Large intestine (tissue), 12 donors: ENCODE measurements at places on chromosomes 2 and 18.

GRCh38 chr18:50099725-50100407 is 95.1 kb downstream of the MYO5B start:
- DNase-seq = peak; percentile 50

- DNase-seq = peak; percentile 82
Measured at GRCh38 chr18:45617284-45617683, 2.0 kb downstream of the SLC14A2 start.

GRCh38 chr2:26900831-26901321 is 52.9 kb downstream of the DPYSL5 start:
- no peak for DNase-seq

GRCh38 chr18:56873441-56874140 is 222.4 kb downstream of the WDR7 start:
- peak; percentile 72 for DNase-seq

DNA sequence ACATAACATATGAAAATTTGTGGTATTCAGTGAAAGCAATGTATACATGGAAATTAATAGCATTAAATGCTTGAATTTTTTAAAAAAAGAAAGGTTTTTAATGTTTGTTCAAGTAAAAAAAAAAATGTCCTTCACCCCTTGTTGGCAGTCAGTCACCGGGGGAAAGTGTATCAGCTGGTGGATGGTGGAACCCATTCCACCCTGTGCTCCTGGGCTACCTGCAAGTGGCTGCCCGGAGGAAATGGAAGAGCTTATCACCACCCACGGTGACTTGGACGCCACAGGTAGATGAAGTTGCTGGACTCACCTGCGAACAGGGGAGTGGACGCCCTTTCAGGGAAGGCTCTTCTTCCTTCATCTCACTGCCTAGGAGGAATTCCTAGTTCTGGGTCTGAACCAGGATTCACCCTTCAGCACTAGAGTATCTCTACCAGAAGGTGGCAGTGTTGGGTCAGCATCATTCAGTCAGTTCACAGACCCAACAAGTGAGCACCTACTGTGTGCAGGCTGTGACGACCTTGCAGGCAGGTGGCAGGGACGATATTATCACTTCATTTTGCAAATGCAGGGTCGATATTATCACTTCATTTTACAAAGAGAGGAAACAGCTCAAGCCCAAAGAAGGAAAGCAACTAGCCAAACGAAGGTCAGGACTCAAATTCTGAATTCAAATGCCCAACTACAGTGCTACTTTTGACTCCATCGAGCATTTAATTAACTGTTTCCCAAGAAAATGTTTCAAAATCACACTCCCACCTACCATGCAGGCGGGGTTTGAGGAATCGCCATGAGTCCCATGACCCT is 35.8 kb downstream of the CIB4 start:
- DNase-seq = no peak

- DNase-seq = no peak
Measured at GRCh38 chr2:28527196-28527595, 31.3 kb downstream of the PLB1 start.

DNA sequence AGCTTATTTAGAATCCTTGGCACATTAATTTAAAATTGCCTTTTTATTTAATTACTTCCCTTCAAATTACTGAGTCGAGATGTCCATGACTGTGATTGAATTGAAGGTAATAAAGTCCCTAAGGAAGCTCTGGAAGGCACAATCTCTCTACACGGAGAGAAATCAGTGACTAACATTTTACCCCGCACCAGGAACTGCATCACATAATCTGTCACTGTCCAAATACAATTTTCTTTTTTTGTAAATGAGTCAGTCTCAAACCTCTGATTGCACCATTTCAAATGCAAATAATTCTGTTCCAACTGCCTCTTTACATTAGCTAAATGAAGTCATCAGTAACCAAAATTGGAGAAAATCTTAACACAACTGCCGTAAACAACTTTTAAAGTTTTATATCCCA is 311.9 kb downstream of the CCDC178 start:
- no peak for DNase-seq

DNA sequence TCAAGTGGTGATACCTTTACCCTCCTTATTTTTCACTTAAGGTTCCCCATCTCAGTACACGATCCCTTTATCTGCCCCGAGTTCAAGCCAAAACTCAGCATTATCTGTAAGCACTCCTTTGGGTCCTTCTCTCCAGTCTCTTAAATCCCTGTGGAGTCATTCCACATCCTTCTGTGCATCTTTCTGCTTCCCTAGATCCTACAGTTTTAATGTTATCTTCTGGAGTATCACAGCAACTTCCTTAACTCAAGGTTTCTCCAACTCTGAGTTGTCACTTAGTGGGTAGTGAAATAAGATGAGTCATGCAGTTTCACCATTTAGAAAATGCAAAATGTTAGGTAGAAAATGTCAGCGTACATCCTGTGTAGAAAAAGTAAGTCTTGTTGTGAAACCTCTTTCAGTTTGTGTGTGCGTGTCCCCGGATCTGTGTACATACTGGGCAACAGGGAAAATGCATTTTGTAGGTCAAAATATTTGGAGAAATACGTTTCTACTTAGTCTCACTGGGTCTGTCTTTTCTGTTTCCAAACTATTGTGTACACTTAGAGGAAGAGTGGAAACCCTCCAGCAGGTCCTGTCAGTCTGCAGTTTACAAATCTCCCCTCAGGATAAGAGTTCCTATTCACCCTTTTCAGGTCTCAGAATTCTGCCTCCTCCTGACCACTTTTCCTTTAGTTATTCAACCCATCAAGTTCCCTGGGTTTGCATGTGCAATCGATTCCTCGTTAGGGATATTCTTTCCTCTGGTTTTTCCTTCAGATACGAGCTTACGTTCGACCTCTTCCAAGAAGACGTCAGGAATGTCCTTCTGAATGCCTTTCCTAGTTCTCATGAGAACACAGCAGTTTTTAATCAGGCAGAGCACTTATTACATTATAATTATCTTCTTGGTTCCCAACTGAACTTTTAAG is 154.8 kb downstream of the TGIF1 start:
- DNase-seq = no peak

- no peak for DNase-seq
Measured at GRCh38 chr2:45690231-45690630, 38.8 kb downstream of the PRKCE start.

DNA sequence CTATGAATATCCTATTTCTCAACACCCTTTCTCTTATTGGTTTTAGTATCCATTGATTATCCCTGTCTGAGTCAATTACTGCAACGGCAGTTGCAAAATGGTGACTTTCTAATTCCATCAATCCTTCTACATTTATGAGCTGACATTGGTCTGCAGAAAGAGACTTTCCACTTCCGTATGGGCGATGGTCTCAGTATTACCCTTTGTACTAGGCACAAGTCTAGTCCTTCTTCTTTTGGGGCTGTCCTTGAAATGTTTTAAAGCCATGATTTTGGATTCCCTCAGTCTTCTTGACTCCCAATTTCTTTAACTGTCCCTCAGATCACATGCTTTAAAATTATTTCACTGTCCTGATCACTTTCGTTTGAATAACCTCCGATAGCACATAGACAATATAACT is 32.7 kb upstream of the SOCS6 start:
- no peak for DNase-seq

GRCh38 chr2:240582781-240583180 is 3.8 kb upstream of the CAPN10 start:
- DNase-seq = no peak

GRCh38 chr2:239919774-239920692 is 105.1 kb downstream of the NDUFA10 start:
- no peak for DNase-seq

GRCh38 chr2:33634261-33634910 is 35.3 kb upstream of the FAM98A start:
- no peak for DNase-seq

GRCh38 chr2:36485521-36485920 is 112.4 kb downstream of the FEZ2 start:
- peak; percentile 29 for DNase-seq

GRCh38 chr2:212722046-212722445 is 183.4 kb upstream of the ERBB4 start:
- DNase-seq = no peak

DNA sequence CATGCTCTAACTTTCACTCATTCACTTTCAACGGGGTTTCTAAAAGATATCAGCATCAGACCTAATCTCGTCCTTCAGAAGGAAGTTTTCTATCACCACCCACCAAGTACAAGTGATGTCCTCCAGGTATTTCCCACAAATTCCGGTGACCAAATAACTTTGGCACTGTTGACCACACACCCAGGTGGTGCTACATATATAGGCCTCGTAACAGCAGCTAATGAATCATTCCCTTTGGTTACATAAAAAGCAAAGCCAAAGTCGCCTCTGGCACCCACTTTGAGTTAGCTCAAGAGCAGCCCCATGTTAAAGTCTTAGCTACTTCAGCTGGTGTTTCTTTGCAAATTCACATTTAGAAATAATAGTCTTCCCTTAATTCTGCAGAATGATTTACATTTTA is 138.2 kb upstream of the OSR1 start:
- no peak for DNase-seq

GRCh38 chr2:195151711-195152110 is 505.3 kb upstream of the SLC39A10 start:
- no peak for DNase-seq

GRCh38 chr18:55920063-55920462 is 332.1 kb upstream of the TCF4 start:
- DNase-seq = no peak

- no peak for DNase-seq
Measured at GRCh38 chr2:128922154-128922553, 603.5 kb upstream of the HS6ST1 start.

GRCh38 chr2:86518481-86518880 is 44.8 kb downstream of the CHMP3 start:
- no peak for DNase-seq

- no peak for DNase-seq
Measured at GRCh38 chr2:16737812-16738211, 72.2 kb upstream of the CYRIA start.

- no peak for DNase-seq
Measured at GRCh38 chr2:191756761-191757160, 78.8 kb downstream of the NABP1 start.

GRCh38 chr2:23385351-23385747 is 370 bp downstream of the KLHL29 start:
- DNase-seq = no peak

GRCh38 chr2:29059624-29060023 is 14.7 kb downstream of the PCARE start:
- DNase-seq = no peak

DNA sequence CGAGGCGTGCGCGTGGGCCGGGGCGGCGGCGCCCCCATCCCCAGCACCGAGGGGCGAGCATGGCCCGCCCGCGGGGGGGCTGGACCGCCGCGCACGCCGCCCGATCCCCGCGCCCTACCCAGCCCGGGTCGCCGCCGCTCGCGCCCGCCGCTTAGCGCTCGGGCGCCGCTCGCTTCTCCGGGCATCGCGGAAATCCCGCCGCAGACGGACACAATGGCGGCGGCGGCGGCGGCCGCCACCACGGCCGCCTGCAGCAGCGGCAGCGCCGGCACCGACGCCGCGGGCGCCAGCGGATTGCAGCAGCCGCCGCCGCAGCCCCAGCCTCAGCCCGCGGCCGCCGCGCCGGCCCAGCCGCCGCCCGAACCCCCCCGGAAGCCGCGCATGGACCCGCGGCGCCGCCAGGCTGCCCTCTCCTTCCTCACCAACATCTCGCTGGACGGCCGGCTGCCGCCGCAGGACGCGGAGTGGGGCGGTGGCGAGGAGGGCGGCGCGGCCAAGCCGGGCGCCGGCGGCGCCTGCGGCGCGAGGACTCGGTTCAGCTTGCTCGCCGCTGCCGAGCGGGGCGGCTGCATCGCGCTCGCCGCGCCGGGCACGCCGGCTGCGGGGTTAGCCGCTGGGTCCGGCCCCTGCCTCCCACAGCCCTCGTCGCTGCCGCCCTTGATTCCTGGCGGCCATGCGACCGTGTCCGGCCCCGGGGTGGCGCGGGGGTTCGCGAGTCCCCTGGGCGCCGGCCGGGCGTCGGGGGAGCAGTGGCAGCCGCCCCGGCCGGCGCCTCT is 453 bp downstream of the CABLES1 start:
- DNase-seq = no peak

DNA sequence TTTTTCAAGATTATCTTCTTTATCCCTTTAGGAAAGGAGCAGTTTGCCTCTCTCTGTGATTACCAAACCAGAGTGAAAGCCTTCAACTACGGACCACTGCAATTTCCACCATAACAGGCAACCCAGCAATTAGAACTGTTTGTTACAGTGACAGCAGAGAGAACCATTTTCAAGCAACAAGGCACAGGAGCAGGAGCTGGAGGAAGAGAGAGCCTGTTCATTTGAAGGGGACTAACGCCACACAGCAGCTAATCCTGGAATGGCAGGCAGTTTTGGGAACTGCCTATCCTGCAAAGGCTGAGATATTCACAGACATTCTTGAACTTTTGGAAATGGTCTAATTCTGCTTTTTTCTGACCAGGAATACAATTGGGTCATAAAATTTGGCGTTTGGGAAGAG is 1541.9 kb upstream of the PIK3C3 start:
- peak; percentile 12 for DNase-seq

GRCh38 chr2:86035883-86036668 is 69.6 kb downstream of the POLR1A start:
- peak; percentile 58 for DNase-seq

GRCh38 chr2:239496700-239497099 is 95.9 kb upstream of the HDAC4 start:
- DNase-seq = no peak

- no peak for DNase-seq
Measured at GRCh38 chr2:155060896-155061295, 362.4 kb downstream of the KCNJ3 start.

GRCh38 chr2:220127876-220128275 is 500.4 kb downstream of the SLC4A3 start:
- no peak for DNase-seq

DNA sequence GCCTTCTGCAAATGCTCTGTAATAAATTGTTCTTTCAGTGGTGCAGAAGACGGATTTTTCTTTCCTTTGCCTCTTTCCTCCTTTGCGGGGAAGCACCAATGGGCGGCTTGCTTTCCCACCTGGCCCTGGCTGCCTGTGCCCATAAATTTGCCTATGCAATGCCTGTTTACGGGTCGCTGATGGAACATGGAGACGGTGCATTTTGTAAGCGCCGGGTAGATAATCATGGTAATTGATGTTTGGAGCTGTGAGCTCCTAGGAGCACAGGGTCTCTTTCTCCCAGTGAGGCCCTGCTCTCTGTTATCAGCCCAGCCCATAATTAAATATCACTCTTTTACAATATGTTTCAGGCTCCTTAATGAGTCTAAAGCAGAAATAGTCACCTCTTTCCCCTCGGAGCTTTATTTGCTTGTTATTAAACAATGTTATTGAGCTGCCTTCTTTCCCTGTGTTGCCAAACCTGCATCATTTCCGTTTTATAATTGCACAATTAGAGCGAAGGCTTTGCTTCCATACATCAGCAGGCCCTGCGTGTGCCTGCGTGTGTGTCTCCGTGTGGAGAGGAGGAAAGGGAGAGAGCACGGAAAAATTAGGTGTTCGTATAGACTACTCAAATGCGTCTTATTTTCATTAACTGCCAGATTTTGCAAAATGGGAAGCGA is 437.4 kb upstream of the POU3F3 start:
- no peak for DNase-seq
